Psoas muscle (tissue), 8 donors: ENCODE measurements at places on chromosomes 7 and 10. TPM values are rescaled to one million over a fixed set of nuclear protein-coding genes. Genes with fewer than 3 reads are reported as not detected.

Gene ST8SIA6
- 1.1 TPM for total RNA-seq

GRCh38 chr10:123913688-123914268 is 22.2 kb upstream of the CPXM2 start:
- H3K4me1 ChIP-seq: no peaks in the 10 kb centered on the region
- H3K4me3 ChIP-seq: no peak overlapping the region
- peak; percentile 27 for DNase-seq
- no peaks in the 10 kb centered on the region for H3K36me3 ChIP-seq
- peaks cover 2% of the 10 kb centered on the region for H3K27me3 ChIP-seq

DNA sequence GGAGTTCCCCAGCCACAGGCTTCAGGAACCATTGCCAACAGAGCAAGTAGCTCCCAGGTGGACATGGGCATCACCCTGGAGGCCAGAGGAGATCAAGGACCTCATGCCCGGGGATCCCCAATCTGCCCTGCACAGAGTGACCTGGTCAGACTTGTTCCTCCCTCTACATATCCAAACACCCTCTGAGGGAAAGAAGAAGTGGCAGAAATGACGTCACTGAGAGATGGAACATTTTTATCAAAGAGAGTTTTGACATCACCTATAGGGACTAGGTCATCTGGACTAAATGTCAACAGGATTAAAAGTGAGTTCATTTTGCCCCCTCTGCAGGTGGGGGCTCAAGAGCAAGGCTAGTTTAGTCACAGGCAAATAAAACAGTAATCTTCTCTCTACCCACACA is 273.7 kb downstream of the SKAP2 start:
- no peak overlapping the region for H3K27ac ChIP-seq
- no peaks in the 10 kb centered on the region for H3K4me1 ChIP-seq
- H3K36me3 ChIP-seq: no peaks in the 10 kb centered on the region
- DNase-seq: no peak
- no peak overlapping the region for H3K4me3 ChIP-seq

Gene TUBAL3
- not detected for total RNA-seq

DNA sequence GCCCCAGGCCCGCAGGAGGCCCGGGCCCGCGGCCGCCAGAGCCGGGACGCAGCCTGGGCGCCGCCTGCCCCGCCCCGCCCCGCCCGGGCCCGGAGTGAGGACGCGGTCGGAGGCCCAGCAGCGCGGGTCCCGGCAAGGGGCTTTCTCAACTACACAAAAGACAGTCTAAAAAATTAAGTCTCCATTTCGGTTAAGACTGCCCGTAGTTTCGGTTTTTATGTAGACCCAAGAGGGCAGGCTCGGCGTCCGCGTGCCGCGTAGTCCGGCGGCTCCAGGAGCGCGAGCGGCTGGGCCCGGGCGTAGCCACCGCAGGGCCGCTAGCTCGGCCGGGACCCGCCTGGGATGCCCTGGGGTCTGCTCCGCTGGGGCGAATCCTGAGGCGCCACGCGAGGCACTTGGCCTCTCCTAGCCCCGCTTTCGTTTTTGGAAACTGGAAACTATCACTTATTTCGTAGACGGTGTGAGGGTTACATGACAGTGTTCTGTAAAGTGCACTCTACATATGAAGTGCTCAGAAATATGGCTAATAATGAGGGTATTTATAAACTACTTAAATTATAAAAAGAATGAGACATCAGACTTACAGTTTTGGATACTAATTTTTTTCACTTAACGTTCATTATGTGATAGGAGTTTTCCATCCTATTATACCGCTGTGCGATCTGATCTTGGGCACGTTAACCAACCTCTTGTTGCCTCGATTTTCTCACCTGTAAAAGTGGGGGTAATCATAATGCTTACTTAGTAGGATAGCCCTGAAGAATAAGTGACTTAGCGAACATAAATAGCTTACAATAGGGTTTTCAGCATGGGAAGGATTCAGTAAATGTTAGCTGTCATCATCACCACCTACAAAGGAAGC is 573 bp downstream of the BLVRA start:
- peaks cover 10% of the 10 kb centered on the region for H3K4me1 ChIP-seq
- no peaks in the 10 kb centered on the region for H3K27me3 ChIP-seq
- peak overlapping the region; percentile 66 for H3K4me3 ChIP-seq
- H3K36me3 ChIP-seq: no peaks in the 10 kb centered on the region

DNA sequence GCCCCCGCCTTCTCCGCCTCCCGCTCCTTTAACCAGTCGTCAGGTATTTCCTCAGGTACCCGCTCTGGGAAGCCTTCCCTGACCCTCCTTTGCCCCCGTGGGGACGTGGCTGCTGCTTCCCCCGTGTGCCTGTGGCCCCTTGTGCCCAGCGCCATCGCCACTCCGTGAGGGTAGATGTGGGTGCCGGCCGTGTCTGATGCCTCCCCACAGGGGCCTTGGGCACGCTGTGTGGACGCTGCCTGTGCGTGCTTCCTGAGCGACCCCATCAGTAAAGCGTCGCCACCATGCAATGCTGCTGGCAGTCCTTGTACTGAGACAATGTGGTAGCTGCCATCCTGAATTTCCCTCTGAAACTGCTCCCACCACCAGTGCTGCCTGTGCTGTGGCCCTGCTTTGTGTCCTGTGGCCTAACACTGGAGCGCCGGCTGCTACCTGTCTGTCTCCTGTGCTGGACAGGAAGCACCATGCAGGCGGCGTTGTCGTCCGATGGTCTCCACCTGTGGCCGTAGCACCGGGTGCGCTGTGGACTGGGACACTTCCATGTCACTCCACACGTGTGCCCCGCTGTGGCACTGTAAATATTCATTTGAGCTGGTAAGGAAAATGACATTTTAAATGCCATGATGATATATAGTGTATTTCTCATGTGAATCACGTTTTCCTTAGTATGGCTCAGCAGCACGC is 213.8 kb downstream of the MGMT start:
- H3K4me3 ChIP-seq: no peak overlapping the region
- no peaks in the 10 kb centered on the region for H3K27me3 ChIP-seq
- H3K4me1 ChIP-seq: no peaks in the 10 kb centered on the region

- no peaks in the 10 kb centered on the region for H3K36me3 ChIP-seq
- H3K27ac ChIP-seq: no peak overlapping the region
- H3K4me3 ChIP-seq: no peak overlapping the region
These were observed 75.7 kb downstream of the MICALL2 start for GRCh38 chr7:1383398-1384112.

DNA sequence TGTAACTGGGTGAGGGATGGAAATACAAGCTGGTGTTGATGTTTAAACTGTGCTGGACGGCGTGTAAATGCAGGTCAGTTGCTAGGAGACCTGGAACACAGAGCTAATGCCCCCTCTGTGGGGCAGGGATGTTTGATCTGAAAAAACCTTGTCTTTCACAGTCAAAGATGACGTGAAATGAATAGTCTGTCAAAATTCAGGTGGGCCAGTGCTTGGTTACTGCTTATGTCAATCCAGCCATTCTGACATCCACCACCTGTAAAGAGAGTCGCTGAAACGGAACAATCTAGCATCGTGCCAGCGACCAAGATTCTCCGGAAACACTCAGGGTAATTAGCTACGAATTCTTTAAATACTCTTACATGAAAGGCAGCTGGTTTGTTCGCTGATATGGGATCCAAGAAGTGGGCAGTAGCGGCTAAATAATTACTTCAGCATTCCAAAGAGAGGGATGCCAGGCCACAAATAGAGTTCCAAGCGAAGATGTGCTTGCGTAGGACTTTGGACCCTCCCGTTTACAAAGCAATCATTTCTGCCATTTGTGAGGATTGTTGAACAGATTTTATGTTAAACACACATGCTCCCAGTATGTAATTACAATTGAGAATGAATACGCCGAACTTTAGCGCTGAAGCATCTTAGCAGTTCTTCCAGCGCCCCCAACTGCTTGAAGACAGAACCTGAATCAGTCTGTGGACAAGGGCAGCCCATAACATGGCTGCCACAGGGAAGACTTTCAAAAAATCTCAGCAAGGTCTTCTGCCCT is 7.3 kb upstream of the ASB4 start:
- H3K4me3 ChIP-seq: peak overlapping the region; percentile 32
- no peak for DNase-seq
- no peaks in the 10 kb centered on the region for H3K4me1 ChIP-seq
- no peaks in the 10 kb centered on the region for H3K36me3 ChIP-seq

DNA sequence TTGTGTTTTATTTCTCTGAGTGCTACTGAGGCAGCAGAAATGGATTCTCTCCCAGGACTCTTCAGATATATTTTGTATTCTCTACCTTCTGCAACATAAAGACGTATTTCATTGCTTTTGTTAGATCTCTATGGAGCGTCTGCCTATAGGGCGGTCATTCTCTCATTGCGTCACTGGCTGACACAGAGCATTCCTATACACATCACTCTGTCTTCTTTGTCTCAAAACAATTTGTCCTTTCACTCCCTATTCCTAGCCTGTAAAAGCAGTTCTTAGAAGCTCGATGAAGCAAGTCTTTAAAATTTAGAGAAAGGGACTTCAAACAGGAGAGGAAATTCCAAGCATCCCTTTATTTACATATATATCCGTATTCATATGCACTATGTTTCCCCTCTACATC is 120.6 kb downstream of the CPED1 start:
- no peak overlapping the region for H3K4me3 ChIP-seq
- no peaks in the 10 kb centered on the region for H3K4me1 ChIP-seq

Gene ELN
- 36.2 TPM for total RNA-seq

GRCh38 chr7:91029688-91030087 is 234.5 kb upstream of the FZD1 start:
- H3K36me3 ChIP-seq: no peaks in the 10 kb centered on the region
- no peaks in the 10 kb centered on the region for H3K4me1 ChIP-seq
- H3K27ac ChIP-seq: no peak overlapping the region
- H3K4me3 ChIP-seq: no peak overlapping the region
- no peak for DNase-seq
